ENCODE measurements at places on chromosomes 16 and 17.

DNA sequence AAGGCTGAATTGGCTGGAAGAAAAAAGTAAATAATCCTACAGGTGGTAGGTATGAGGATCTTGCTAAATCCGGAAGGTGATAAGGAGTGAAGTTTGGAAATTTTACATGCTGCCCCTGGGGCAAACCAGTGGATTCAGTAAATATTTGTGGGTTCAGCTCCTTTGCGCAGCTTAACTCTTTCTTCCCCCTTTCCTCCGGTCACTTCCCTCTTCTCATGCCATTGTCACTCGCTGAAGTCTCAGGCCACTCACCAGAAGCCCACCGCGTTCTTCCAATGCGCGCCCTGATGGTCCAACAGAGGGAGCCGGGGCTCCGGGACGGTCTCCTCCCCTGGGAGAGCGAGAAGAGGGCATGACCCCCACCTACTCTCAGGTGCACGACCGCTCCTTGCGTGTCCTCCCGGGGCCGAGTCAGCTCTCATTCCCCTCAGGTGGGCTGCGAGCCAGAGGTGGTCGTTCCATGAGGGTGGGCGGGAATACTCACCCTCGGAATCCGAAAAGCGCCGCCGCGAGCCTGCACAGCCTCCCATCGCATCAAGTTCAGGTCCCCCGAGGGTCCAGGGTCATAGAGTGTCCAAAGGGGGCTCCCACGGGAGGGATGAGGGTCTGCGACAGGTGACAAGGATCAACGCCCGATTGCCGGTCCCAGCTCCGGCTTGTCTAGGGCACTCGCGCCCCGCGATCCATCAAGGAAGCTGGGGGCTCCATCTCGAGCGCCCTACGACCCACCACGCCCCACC is 474 bp downstream of the CLN3 start:
- DNase-seq: peak; percentile 18

GRCh38 chr16:69079697-69080096 is 25.8 kb upstream of the HAS3 start:
- DNase-seq: no peak

GRCh38 chr17:80990921-80991644 is 558 bp upstream of the CHMP6 start:
- no peak for DNase-seq

DNA sequence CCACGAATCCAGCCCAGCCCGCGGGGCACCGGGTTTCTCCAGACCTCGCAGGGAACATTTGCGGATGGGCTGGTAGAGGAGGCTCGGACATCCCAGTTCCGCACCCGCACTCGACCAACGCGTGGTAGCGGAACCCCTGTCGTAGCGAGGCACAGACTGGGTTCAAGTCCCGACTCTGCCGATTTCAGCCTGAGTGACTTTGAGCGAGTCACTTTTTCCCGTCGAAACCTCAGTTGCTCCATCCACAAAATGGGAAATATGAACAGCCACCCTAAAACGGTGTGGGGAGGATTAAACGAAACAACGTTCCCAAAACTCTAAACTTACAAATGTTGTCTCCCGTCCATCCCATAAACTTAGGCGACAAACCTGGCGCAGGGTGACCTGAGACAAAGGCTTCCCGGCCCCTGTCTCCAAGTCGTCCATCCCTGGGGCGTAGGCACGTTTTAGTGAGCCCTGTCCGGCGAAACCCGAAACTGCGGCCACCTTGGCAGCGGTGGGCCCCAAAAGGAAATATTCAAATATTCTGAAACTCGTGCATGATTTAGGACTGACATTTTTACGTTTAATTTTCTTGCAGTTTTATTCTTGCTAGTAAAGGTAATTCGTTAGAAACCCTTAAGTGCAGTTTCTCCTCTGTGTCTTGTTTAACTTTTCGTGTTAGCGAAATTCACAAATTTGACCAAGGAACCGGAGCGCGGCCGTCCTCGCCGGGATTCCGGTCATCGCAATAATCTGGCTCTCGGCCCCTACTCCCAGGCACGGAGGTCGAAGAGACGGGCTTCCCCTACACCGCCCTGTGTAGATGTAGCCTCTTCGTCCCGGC is 1.9 kb upstream of the MLLT6 start:
- peak; percentile 37 for DNase-seq

GRCh38 chr16:83215406-83216001 is 588.7 kb downstream of the CDH13 start:
- DNase-seq: peak; percentile 38

DNA sequence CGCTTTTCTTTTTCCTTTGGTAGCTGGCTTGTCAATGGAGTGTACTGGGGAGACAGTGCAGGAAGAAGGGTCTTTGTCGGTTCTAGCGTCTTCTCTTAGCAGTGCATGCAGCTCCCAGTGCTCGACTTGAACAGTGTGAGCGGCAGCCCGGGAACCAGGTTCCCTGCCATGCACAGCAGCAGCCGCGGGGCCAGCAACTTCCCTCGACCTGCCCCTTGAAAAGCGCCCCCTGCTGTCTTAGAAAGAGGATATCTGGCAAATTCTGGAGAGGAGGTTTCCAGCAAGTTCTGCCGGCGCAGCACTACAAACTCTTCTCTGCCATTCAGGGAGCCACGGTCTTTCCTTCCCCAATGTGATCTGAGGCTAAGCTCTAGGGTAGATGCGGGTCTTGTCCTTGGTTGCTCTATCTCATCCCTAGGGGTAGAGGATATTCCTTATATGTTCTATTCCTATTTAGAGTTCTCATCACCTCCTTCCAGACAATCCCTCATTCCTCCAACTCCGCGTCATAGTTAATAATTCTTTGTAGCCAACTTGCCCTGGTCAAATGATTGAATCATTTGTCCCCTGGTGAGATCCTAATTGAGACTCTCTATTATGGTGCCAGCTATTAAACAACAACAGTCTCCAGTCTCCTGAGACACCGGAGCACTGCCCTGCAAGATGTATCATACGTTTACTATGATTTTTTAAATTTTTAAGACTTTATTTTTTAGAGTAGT is 451.3 kb downstream of the PMP22 start:
- peak; percentile 2 for DNase-seq

GRCh38 chr16:52597772-52598483 is 51.0 kb upstream of the TOX3 start:
- DNase-seq: no peak

- DNase-seq: no peak
Measured at GRCh38 chr17:64008346-64008745, 10.2 kb downstream of the PRR29 start.

- no peak for DNase-seq
Measured at GRCh38 chr17:64326420-64327054, 63.5 kb upstream of the TEX2 start.

GRCh38 chr17:30450125-30451027 is 26.8 kb upstream of the GOSR1 start:
- DNase-seq: no peak

DNA sequence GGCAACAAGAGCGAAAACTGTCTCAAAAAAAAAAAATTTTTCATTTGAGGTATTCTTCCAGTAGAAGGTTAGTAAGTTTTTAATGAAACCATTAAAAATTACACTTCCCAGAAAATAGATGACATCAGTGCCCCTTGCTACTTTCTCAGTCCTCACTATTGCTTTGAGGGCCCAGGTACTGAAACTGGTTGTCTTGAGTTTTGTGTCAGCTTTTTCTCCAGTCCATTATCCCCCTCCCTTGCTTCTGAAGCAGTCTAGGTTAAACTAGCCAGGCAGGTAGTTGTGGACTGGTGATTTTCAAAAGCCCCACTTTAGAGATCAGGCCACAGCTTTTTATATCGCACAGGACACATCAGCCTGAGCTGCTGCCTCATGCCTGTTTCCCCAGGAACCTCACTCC is 10.9 kb downstream of the SMCR8 start:
- no peak for DNase-seq

- no peak for DNase-seq
Measured at GRCh38 chr17:55692276-55692675, 30.4 kb downstream of the TMEM100 start.

DNA sequence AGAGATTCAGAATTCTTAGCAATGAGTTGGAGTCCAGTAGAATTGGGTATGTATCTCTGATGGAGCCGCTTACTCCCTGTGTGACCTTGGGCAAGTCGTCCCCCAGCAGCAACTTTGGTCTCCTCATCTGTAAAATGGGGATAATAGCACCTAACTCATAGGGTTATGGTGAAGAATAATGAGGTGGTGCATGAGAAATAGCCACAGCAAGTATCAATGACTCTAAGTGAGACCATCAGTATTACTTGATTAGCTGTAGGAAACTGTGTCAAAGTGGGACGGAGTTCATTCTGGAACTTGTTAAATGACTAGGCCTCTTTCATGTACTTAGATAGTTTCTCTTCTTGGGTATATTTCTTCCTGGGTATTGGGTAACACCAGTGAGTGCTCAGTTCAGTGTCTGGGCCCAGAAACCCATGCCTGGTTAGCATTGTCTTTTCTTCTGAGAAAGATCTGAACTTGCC is 6.4 kb downstream of the PRKCB start:
- DNase-seq: no peak

DNA sequence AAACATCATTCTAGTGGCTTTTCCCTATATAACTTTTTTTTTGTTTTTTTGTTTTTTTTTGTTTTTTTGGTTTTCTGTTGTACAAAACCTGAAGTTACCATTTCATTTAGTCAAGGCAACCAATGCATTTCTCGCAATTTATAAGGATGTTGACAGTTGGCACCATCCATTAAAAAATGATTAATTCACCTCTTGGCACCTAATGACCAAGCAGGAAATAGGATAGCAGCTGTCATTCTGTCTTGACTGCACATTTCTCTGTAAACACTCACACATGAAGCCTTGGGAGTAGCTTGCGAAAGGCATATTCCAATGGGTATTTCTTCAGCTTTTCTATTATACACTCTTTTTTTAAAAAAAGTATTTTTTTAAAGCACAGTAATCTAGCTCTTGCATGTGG is 77.5 kb downstream of the SYCE1L start:
- no peak for DNase-seq

DNA sequence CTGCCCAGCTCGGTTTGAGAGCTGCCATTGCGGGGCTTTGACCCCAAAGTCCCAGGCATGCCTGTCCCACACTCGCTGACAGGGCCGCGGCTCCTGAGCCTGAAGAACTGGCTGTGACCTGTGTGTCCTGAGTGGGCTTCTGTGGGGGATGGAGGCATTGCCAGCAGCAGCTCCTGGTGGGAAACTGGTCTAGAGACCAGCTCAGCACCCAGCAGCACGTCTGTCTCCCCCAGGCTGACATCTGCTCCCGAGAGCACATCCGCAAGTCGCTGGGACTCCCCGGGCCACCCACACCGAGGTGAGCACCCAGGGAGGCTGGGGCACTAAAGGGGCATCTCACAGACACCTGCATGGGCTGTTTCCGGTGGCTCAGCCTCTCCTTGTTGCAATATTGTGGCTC is 13.4 kb downstream of the ENDOV start:
- DNase-seq: no peak

GRCh38 chr16:64159976-64160375 is 961.9 kb downstream of the CDH11 start:
- no peak for DNase-seq

DNA sequence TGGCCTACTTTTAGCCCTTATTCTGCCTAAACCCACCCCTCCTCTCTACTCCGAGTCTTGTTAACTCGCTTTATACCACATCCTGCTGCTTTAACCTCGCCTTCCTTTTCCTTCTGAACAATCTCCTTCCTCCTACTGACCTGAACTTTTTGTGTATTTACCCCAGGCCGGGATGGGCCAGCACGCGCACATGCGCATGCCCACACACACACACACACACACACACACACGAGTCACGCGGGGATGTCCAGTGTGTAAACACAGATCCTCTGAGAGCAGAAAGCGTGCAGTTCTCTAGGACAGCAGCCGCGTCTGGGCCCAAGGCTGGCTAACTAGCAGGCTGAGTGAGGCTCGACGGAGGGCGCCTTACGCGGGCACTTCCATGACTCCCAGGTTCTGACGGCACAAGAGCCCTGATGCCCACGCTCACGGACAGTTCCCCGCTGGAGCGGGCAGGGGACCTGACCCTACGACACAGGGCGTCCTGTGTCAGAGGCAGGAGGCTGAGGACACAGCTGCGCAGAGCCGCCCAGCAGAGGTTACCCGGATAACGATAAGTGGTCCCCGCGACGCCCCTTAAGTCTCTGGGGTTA is 610 bp downstream of the PIK3R5 start:
- peak; percentile 44 for DNase-seq

DNA sequence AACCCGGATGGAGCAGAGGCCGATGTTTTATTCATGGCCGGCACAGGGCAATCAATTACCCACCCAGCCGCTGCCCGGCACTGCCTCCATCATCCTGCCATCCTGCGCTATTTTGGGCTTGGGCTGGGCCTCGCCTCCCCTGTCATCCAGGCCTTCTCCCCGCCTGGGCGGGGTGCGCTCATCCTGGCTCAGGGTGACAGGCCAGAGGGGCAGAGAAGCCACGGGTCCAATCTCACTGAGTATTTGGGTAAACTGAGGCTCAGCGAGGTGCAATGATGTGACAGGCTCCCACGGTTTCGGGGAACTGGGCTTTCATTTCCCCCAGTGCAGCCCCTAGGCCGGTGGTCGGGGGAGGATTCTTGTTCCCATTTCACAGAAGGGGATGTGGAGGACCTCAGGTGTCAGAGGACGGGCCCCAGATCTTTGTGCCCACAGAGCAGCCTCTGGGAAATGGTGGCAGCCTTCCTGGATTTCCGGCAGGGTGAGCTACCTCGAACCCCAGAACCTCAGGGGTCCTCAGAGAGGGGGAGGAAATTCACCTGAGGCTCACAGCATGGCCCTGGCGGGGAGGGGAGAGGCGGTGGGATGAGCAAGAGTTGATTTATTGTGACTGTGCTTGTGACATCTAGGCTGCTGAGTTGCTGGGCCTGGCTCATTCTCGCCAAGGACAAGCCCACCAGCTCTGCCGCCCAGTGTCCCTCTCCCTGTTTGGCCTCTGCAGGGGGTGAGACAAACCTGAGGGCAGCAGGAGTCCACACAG is 23.8 kb upstream of the KCNJ12 start:
- no peak for DNase-seq

- DNase-seq: no peak
Measured at GRCh38 chr16:49598383-49599170, 225.0 kb downstream of the C16orf78 start.

GRCh38 chr16:79079656-79080420 is 520.7 kb downstream of the MAF start:
- no peak for DNase-seq

GRCh38 chr16:88498576-88499208 is 45.6 kb downstream of the ZFPM1 start:
- DNase-seq: no peak

GRCh38 chr16:20878682-20879147 is 21.4 kb downstream of the DCUN1D3 start:
- DNase-seq: no peak

GRCh38 chr17:30950669-30951399 is 20.0 kb upstream of the RNF135 start:
- DNase-seq: no peak

GRCh38 chr16:1062895-1063294 is 9.7 kb upstream of the SSTR5 start:
- no peak for DNase-seq

DNA sequence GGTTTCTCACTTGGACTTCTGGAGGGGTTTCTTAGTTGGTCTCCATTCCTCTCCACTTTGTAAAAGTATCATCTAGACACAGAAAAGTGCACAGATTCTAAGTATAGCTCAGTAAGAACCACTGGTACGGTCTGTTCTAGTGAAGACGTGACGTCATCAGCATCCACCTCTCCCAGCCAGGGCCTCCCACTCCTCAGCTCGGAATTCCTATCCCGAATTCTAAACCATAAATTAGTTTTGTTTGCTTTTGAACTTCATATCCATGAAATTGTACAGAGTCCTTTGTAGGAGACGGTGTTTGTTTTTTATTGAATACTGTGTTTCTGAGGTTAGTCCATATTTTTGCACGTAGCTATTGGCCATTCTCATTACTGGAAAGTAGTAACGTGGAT is 25.5 kb downstream of the FOXK2 start:
- DNase-seq: no peak
